Neural progenitor cell (in vitro differentiated cells): ENCODE measurements at places on chromosomes 7 and 10.

DNA sequence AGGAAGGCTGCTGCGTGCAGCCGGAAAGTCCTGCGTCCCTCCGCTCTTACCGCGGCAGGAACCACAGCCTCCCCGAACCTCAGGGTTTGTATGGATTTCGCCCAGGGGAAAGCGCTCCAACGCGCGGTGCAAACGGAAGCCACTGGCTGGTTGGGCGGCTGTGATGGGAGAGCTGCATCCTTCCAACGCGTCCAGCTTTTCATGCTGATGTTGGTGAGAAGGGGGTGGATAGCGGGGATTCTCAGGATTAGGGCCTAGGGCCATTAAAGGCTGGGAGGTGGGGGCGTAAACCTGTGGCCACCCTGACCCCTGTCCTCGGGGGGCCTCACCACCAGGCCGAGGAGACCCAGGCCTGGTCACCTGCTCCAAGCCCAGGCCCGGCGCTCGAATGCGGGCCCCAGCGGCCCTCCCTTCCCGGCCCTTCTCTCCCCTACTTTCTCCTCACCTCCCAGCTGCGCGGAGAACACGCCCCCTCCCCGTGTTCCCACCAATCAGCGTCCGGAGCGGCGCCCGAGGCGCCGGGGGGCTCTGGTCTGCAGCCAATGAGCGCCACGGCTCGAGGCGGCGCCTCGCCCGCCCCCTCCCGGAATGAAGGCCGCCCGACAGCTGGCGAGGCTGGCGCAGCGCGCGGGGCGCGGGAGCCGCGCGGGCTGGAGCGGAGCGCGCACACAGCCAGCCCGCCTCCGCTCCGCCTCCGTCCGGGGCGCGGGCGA lies 458 bp upstream of the NANOS1 start:
- DNase-seq = peak; percentile 97

DNA sequence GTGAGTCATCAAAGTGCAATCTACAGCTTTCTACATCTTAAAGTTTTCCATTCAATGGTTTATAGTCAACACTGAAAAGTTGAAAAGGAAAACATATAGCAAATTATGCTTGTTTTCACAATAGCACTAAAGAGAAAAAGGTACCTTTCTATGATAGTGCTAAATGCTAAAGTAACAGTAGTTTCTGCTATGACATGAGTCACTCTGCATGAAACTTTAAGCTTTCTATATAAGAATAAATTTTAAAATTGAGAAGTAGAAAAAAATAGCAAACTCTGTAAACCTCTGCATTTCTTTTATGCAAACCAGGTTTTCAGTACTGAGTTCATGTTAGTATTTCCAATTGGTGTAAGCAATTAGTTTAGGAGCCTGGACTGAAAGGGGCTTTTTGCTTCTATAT lies 31.2 kb upstream of the TMEM168 start:
- DNase-seq = no peak

DNA sequence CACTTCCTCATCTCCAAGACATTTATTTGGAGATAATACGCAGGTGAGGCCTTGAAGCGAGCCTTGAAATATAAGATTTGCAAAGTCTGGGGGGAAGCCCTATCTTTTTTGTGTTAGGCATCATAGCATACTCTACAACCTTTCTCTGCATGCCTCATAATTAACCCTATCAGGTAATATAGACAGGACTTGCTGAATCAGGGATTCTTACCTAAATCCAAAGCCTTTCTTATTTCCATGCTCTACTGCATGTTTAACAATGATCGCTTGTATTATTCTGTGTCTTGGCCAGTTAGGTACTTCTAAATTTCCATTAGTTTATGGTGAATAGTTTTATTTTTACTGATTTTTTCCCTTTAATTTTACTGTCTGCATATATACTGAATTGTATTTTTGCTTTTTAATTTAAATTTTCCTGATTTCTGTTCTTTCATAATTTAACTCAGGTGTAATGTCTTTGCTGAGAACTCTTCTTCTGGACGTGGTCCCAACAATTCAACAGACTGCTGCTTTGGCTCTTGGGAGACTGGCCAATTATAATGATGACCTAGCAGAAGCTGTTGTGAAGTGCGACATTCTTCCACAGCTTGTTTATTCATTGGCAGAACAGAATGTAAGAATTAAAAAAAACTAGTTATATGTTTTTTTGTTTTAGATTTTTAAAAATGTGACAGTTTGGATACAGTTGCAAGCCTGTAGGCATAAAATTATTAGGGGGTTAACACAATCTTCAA lies 19.3 kb downstream of the SPAG6 start:
- no peak for DNase-seq

- DNase-seq = no peak
Observed at GRCh38 chr7:101075646-101076045, 9.6 kb upstream of the TRIM56 start.

GRCh38 chr10:86836044-86836443 lies 79.6 kb downstream of the BMPR1A start:
- DNase-seq = no peak

- no peak for DNase-seq
Observed at GRCh38 chr7:18550574-18550973, 55.0 kb downstream of the HDAC9 start.

DNA sequence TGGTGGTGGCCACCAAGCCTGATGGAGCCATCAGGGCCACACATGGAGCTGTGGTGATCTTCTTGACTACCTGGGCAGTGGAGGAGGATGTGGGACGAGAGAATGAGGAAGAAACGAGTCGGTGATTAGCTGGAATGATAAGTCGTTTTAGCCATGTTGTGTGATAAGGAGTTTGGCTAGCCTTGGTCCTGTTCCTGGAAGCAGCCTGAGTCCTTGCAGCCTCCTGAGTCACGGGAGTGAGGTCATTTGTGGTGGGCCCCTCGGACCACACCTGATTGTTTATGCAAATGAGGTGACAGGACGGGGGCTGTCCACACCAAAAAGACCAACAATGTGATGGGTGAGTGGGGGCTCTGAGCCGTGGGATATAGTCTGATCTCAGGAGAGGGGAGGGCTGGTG lies 554.4 kb downstream of the PTPRN2 start:
- DNase-seq = no peak

GRCh38 chr10:22693860-22694259 lies 20.5 kb downstream of the PIP4K2A start:
- DNase-seq = no peak

GRCh38 chr10:33657154-33657908 lies 322.9 kb upstream of the NRP1 start:
- no peak for DNase-seq

DNA sequence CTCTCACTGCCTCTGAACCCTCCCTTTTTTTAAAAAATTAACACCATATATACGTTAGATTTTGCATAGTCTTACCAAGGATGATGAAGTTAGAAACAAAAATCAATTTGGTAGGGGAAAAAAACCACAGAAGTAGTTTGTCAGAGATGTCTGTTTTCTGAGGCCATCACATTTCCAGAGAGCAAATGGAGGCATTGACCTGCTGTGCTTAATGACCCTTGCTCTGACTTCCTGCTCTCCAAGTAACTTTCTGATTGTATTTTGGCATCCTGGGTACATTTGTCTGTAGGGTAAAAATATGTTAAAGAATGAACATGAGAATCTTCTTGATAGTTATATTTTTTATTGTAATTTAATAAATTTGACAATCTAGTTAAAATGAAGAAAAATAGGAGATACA lies 140.2 kb downstream of the LCOR start:
- DNase-seq = peak; percentile 21

DNA sequence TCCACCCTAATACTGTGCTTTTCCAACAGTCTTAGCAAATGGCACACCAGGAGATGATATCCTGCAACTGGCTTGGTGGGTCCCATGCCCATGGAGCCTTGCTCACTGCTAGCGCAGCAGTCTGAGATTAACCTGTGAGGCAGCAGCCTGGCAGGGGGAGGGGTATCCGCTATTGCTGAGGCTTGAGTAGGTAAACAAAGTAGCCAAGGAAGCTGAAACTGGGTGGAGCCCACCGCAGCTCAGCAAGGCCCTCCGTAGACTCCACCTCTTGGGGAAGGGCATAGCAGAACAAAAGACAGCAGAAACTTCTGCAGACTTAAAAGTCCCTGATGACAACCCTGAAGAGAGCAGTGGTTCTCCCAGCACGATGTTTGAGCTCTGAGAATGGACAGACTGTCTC lies 399.0 kb downstream of the CCSER2 start:
- DNase-seq = no peak

GRCh38 chr10:129523031-129523722 lies 56.1 kb downstream of the MGMT start:
- DNase-seq = no peak

DNA sequence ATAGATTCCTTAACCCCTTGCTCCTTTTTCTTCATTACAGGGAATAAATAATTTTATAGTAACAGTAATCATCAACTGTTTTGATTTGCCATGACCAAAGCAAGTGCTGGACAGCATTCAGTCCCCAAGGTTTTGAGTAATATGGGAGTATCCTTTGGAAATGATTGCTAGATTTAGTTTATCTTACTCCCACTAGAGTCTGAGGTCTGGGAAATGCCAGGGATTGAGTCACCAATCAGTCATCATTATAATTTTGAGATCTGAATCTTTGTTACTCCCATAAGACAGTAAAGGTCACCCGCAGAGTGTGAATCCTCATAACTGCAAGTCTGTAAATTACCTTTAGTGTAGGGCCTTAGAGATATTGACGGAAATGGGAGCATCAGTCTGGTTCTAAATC lies 133.7 kb upstream of the SEMA3E start:
- DNase-seq = no peak

DNA sequence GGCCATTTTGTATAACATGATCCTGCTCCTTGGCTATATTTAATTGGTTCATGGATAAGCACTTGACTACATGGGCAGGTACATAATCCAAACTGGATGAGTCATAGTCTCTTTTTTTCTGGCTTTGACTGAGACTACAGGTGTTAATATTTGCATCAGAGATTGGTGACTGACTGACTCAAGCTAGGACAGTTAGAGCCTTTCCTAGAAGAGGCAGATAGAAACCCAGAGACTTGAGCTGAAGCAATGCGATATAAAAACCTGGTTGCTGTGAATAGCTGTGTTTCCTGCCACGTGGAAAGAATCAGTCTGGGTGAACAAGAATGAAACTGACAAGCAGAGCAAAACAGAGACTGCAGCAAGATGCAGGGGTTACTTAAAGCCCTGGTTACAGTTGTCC lies 81.0 kb downstream of the SAMD9 start:
- DNase-seq = no peak

- DNase-seq = no peak
Observed at GRCh38 chr7:17489961-17490360, 191.5 kb downstream of the AHR start.

GRCh38 chr10:15897287-15897686 lies 37.0 kb upstream of the MINDY3 start:
- DNase-seq = no peak

GRCh38 chr7:50684713-50685075 lies 98.0 kb downstream of the GRB10 start:
- no peak for DNase-seq

DNA sequence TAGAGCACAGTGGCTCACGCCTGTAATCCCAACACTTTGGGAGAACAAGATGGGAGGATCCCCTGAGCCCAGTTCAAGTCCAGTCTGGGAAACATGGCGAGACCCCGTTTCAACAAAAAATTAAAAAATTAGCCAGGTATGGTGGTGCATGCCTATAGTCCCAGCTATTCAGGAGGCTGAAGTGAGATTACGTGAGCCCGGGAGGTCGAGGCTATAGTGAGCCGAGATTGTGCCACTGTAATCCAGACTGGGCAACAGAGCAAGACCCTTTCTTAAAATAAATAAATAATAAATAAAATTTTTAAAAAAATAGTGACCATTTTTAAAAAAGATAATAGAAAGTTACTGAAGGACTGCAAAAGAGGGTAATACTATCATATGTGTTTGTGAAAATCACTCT lies 28.8 kb downstream of the MTPAP start:
- no peak for DNase-seq

DNA sequence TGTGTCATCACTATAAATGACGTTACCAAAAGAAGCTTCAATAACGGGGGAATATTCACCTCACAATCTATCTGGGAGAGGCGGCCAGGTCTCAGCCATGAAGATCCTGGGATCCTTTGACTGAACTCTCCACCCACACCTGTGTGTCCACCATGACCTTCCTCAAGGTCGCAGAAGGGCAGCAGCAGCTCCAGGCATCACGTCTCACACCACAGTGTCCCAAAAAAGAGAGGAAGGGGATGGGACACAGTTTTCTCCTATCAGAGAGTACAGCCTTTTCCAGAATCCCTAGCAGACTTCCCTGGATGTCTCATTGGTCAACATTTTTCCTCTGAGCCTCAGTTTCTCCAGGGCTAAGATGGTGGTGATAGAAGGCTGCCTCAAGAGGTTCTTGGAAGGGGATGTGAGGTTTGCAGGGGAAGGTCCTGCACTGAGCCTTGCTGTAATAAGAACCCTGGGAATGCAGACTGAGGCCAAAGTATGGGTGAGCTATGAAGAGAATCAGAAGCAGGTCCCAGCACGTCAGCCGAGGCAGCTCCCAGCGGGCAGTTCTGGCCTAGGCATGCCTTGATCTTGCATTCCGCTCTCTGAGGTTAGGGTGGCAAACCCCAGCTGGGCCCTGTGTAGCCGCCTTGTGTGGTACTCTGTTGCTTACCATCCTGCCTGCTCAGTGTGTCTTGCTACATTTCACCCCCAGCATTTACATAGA lies 63.8 kb downstream of the COL26A1 start:
- no peak for DNase-seq

DNA sequence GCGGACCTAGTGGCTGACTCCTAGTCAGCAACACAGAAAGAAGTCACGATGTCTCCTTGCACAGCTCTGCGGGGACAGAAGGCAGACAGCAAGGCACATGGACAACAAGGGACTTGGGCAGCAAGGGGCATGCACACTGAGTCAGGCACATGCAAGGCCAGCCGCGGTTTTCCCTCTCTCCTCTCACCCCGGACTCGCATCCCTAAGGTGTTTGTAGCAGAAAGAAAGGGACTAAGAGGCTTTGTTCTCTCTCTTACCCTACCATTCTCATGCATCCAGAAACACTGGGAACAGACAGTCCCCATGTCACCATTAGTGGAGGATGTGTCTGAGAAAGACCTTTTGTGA lies 193.3 kb upstream of the PHF14 start:
- DNase-seq = peak; percentile 6

- DNase-seq = no peak
Observed at GRCh38 chr7:34117573-34117972, 212.2 kb downstream of the BMPER start.

DNA sequence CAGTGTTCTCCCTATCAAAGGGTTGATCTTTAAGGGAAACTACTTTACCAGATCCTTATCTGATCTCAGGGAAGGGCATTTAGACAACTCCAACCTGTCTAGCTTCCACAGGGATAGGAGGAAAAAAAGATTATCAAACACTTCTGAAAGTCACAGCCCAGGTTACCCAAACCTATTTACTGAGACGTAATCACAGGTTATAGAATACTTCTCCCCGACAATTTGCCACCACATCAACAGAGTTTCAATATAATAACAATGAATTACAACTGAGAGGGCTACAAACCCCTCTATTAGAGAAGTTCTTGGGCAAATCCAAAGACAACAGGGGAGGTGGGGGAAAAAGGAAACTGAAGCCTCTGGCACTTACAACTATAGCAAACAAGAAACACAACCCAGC lies 26.3 kb downstream of the CFAP70 start:
- DNase-seq = no peak

DNA sequence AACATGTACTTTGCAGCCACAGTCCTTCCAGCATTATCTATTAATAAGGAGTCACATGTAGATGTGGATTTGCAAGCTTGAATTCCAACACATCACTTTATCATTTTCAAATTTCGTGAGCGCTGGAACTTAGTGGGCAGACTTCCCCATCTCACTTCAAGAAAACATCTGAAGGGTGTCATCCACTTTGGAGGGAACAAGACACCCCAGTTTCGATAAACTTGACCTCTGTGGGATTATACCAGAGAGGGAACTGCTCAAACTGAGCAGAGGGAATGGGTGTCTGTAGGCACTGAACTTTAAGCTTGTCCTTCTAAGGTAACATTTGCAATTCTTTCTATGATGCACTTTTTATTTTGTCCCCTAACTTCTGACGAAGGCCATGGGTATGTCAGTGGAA lies 27.5 kb downstream of the ADRB1 start:
- DNase-seq = no peak
